ENCODE measurements at places on chromosomes 3 and 15.

- no peak for DNase-seq
Measured at GRCh38 chr15:32844118-32844711, 126.4 kb downstream of the GREM1 start.

DNA sequence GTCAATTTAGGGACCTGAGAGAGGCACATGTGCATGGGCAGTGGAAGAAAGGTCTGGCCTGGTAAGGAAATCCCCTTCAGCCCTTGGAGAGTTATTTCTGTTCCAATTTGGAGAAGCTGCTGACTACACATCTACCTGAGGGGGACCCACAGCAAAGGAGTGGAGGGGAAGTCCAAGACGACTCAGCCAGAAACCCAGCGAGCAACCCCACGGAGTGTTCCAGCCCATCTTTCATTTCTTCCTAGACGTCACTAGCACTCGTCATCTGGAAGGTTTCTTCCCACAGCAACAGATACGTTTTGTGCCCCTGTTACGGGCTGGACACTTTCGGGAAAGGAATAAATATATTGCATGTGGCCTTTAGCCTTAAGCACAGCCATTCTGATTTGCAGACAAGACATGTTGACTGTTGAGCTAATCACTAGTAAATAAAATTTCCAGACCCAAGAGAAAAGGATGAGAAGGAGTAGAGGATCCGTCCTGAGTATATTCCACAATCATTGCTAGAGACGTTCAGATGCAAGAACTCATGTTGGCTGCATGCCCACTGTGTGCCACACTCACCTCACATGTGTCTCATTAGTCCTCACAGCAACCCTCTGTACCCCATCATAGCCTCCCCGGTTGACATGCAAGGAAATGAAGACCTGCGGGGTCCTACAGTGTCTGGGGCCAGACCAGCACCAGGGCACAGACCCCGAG lies 7.8 kb upstream of the FAM174B start:
- DNase-seq, result no peak

- DNase-seq, result no peak
Measured at GRCh38 chr3:42756681-42757213, 16.3 kb downstream of the CCDC13 start.

DNA sequence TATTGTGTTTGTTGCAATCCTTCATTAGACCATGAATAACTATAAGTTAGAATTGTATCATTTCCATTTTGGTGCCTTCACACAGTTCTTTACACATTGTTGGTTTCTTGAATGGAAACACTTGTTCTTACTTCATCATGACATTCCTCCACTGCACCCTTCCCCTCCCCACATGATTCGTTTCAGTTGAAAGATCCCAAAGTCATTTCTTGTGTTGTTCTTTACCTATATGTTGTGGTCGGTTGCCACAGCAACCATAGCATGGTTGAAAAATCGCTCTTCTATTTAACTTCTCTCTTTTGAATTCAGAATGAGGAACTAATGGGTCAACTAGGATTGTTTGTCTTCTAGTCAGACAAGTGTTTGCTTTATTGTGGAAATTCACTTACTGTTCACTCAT lies 103.3 kb downstream of the IL1RAP start:
- DNase-seq, result no peak

DNA sequence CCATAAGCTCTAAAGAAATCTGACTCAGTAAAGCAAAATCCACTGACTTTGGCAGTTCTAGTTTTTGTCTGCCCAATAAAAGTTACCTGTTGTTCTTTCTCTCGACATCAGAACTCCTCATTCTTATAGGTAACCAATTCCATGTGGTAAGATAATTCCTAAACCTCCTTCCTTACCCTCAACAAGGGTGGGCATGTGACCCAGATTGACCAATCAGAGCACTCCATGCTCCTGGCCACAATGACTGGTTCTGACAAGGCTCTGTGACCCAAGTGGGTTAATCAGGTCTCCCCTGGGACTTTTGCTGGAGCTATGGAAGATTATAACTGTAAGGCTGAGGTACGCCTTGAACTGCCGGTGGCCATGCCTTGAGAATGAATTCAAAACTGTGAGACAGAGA lies 31.7 kb downstream of the LINS1 start:
- no peak for DNase-seq

DNA sequence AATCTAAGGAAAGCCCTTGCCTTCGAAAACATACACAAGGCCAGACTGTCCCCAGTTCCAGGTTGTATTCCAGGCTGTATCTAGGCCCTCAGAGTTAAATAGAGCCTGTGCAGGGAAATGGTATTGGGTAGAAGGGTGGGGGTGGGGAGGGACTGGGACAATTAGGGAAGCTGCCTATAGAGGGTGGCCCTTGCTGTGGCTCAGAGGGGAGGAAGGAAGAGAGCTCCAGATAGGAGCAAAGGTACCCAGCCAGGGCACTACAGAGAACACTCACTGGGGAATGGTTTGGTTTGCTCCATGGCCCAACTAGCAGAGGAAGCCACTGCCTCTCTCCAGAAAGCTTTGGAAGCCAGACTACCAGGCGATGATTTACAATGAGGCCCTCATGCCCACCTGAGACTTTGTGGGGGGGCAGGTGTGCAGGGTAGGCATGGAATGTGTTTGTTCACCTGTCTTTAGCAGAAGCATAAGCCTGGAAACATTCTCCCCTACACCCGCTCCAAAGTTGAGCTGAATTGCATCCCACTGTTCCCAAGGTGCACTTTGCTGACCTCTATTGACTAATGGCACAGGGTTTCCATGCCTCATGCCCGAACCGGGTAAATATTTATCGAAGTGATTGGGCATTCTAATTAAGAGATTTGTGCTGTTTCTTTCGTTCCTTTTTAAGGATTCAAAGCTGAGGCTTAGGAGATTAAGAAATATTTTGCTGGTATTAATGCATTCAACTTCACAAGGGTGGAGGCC lies 6.3 kb upstream of the TLE3 start:
- DNase-seq, result no peak

- DNase-seq, result no peak
Measured at GRCh38 chr15:59298225-59298853, 74.3 kb downstream of the MYO1E start.

- DNase-seq, result no peak
Measured at GRCh38 chr15:96355568-96356187, 25.2 kb downstream of the NR2F2 start.

DNA sequence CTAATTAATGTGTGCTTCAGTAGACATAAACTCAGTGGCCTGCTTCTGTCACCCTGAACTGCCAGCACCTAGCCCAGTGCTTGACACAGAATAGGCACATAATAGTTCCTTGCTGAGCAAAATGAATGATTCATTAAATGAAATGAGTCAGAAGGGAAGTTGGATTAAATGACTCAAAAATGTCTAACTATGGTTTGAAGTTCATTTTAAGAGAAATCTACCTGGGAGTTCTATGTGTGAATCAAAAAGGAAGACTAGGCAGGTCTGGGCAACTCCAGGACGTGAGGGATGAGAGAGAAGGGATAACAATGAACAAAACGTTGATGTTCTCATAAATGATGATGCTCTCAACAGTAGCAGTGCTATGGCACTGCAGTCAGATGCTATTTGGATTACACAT lies 175.0 kb downstream of the CFAP20DC start:
- DNase-seq, result no peak

GRCh38 chr15:35305946-35306345 lies 220.9 kb upstream of the NANOGP8 start:
- DNase-seq, result no peak

- no peak for DNase-seq
Measured at GRCh38 chr3:100730524-100730923, 21.2 kb downstream of the TFG start.

DNA sequence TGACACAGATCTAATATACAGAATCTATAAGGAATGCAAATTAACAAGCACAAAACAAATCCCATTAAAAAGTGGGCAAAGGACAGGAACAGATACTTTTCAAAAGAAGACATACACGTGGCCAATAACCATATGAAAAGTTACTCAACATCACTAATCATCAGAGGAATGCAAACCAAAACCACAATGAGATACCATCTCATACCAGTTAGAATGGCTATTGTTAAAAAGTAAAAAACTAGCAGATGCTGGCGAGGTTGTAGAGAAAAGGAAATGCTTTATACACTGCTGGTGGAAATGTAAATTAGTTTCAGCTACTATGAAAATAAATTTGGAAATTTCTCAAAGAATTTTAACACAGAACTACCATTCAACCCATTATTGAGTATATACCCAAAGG lies 50.7 kb downstream of the ADAMTS17 start:
- no peak for DNase-seq

- no peak for DNase-seq
Measured at GRCh38 chr15:50803479-50804180, 38.1 kb upstream of the SPPL2A start.

- peak; percentile 88 for DNase-seq
Measured at GRCh38 chr3:114892880-114893279, 254.2 kb downstream of the ZBTB20 start.

GRCh38 chr15:84649706-84650105 lies 4.4 kb downstream of the WDR73 start:
- no peak for DNase-seq

DNA sequence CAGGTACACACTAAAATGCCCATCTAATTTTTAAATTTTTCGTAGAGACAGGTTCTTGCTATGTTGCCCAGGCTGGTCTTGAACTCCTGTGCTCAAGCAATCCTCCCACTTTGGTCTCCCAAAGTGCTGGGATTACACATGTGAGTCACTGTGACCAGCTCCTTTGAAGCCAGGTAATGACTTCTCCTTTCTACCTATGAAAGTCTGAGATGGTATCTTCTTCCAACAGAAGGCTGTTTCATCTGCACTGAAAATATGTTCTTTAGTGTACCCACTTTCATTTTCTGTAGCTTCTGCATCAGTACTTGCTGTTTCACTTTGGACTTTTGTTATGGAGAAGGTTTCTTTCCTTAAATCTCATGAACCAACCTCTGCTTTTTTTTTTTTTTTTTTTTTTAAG lies 8.8 kb downstream of the OIP5 start:
- no peak for DNase-seq

DNA sequence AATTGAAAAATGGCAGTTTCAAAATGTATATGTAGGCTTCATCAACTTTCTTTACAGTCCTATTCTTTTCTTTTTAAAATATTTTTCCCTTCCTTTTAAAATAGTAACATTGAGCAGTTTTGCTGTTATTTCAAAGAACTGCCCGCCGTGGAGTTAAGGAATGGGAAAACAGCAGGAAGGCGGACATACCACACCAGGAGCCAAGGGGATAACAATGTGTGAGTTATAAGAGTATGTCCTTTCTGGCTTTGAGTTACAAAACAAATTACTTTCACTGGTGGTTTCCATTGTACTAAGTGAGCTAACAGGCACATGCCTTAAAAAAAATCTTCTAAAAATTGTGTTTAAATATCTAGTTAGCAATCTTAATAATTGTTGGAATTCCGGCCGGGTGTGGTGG lies 37.4 kb upstream of the FBXL22 start:
- DNase-seq, result no peak

DNA sequence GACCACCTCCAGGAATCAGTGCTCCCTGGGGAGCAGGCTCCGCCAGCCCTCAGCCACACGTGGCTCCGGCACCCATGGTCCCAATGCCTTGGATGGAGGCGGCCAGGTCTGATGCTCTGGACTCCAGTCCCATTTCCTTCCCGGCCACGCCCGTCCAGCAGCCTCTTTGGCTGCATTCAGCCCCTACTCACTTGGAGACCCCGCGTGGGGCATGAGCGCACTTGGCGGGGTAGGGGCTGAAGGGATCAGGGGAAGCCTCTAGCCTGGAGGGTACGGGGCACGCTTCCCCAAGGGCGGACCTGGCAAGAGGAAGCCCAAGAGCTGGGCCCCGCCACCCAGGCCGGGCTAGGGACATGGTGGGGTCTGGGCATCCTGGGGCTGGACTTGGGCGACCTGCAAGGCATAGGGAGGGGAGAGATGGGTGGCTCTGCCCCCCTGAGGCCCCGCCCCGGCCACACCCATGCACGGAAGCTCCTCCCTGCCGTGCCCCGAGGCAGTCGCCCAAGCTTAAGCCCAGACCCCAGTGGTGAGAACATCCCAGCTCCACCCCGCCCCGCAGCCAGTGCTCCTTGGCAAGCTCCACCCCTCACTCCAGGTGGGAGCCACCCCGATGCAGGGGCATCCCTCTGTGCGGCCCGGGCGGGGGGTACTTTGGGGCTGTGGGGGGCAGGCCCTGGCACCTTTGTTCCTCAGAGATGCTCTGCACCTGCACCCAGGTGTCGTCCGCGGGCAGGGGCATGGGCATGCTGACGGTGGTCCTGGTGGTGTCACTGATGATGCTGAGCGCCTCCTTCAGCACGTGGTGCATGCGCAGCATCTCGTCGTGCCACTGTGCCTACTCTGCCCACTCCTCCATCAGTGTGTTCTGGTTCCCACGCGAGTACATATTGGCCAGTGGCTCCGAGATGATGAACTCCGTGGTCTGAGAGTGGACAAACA lies 163.5 kb downstream of the GOLGA6L4 start:
- no peak for DNase-seq

DNA sequence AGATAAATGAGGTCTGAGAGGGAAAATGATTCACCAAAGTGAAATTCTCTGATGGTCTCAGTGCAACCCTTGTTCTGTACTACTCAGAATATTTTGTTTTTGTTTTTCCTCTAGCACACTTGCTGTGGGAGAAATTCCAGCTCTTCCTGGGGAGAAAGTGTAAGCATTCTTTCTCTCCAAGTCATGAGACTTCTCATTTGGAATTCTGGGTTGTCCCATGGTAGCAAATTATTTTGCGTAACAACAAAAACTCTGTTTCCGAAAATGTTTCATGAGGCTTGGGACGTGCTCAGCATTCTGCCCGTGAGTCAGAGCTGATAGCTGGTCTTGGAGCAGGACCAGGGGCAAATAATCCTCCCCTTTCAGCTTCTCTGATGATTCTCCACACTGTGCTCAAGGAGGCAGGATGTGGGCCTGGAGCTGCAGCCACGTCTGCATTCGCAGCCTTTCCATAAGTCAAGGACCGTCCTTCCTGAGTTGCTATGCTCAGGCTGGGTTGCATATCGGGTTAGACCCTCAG lies 70.3 kb downstream of the SENP2 start:
- no peak for DNase-seq

- DNase-seq, result no peak
Measured at GRCh38 chr15:90300541-90300940, 35.1 kb downstream of the NGRN start.
